ENCODE measurements at places on chromosomes 6 and 20. TPM values are rescaled to one million over a fixed set of nuclear protein-coding genes. Genes with fewer than 3 reads are reported as not detected.

- no peak for DNase-seq
These were observed 56.4 kb upstream of the TNFAIP3 start for GRCh38 chr6:137810554-137811120.

GRCh38 chr6:119965008-119965407 lies 615.4 kb upstream of the MAN1A1 start:
- no peak for DNase-seq

GRCh38 chr6:15476631-15477380 lies 186.0 kb downstream of the DTNBP1 start:
- no peak for DNase-seq

DNA sequence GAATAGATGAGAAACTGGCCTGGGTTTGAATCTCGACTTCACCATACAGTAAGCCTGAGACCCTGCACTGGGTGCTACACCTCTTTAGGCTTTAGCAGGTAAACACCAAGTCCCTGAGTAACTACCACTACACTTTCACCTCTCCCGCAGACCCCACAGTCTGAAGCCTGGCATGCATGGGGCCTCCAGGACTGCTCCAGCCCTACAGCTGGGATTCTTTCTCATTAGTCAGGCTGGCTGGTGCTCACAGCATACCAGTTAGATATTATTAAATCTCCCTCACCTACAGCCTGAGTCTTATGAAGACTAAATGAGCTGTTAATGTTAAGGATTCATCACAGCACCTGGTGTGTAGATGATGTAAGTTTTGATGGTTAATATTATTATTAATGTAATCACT lies 388.7 kb downstream of the ARHGAP18 start:
- no peak for DNase-seq

Gene ABHD16B
- polyA plus RNA-seq, result not detected
